ENCODE measurements at places on chromosomes 6 and 20.

DNA sequence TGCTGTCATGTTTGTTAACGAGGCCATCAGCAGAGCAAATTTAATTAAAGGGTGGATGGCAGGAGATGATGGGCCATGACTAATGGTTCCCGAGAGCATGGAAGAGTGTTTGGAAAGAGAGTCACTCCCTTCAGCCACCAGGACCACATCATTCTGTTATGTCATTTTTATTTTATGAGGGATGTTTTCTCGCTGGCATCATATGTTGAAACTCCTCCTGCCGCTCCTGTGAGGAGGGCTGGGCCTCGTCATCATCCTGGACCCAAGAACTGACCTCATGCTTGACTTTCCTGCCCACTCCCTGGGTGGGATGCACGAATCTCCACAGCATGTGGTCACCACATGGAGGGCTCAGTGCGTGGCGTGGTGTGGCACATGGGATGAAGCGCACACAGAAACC is 86.4 kb upstream of the FRMD1 start:
- DNase-seq: no peak

- DNase-seq: no peak
Measured at GRCh38 chr20:6480328-6481200, 286.9 kb upstream of the BMP2 start.

DNA sequence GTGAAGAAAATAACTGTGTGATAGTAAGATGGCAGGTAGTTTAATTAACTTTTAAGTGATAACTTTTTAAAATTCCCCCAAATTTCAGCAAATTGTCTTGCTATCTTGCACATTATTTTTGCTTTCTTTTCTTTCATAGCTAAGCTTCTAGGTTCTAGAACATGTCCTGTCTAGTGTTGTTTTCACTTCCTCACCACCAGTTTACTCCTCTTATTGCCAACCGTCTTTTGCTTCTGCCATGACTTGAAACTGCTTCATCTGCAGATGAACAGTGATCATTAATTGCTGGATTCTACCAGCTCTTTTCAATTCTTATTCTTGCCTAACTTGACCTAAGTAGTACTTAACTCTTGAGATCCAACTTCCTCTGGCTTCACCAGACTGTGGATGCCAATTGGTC is 137.8 kb downstream of the CENPW start:
- DNase-seq: no peak

GRCh38 chr6:170454512-170455285 is 98.4 kb downstream of the PSMB1 start:
- DNase-seq: no peak

GRCh38 chr20:61776491-61777075 is 289.1 kb downstream of the TAF4 start:
- no peak for DNase-seq

- no peak for DNase-seq
Measured at GRCh38 chr6:14499841-14500240, 382.3 kb downstream of the CD83 start.

DNA sequence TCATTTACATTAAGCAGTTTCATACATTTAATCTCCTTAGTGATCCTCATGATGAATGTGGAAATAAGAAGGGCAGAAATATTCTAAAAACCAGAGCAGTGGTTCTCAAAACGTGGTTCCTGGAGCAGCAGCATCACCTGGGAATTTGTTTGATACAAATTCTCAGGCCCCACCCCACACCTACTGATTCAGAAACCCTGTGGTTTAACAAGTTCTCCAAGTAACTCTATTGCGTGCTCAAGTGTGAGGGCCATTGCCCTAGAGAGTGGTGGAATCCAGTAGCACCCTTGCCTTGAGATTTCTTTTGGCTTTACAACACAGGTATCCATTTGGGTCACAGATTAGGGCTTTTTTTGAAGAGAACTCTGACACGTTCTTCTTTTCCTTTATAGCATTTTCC is 354.6 kb upstream of the FLRT3 start:
- no peak for DNase-seq

DNA sequence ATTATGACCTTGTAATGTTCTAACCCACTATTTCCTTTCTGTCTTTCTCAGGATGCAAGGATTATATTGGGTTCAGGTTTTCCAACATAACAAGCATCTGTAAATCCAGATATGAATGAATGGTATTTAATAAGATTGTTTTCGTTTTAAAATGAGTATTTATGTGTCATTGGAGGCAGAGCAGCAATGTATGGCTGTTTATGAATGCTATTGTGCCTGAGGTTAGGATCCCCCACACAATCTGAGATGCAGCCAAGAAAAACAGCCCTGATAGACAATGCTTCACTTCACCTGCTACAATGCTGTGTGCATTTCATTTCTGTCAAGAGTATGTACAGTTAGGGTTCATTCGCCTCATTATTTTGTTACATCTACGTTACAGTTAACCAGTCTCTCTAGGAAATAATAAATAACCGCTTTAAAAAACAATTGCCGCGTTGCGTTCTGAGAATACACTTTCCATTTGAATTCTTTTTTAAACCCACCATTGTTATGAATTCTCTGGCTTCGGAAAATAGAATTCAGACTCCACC is 19.6 kb downstream of the TFAP2A start:
- no peak for DNase-seq

- no peak for DNase-seq
Measured at GRCh38 chr20:58867211-58867610, 14.7 kb downstream of the GNAS start.

DNA sequence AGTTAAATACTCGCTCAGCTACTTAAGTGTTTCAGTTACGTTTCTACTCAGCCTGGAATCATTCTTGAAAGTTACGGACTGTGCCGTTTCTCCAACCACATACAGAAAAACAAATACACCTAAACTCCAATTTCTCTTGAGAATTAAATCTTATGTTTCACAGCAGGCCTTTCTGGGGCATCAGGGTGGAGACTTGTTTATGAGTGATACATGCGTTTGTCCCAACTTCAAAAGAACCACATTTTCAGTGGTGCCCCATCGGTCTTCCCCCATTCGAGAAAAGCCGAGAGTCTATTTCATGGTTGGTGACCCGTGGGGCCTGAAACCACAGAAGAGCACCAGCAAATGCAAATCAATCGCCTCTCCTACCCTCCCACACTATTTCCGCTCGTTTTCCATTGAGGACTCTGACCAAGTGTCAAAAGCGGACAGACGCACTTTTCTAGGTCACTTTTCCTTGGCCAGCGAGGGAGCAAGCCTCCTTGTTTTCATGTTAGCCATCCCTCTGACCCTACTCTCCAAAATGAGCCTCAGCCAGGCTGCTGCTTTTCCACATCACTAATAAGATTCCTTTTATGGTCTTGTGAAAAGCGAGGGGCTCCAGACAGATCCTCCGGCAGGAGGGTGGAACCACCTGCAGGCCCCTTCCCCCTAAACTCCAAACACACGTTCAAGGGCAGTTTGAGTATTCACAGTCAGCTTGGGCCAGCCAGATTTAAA is 3.1 kb downstream of the JAG1 start:
- DNase-seq: no peak

All from Right ventricle myocardium inferior (tissue), 1 donor.